Effector CD4-positive, alpha-beta T cell (primary cell): ENCODE measurements at places on chromosomes 3 and 15.

DNA sequence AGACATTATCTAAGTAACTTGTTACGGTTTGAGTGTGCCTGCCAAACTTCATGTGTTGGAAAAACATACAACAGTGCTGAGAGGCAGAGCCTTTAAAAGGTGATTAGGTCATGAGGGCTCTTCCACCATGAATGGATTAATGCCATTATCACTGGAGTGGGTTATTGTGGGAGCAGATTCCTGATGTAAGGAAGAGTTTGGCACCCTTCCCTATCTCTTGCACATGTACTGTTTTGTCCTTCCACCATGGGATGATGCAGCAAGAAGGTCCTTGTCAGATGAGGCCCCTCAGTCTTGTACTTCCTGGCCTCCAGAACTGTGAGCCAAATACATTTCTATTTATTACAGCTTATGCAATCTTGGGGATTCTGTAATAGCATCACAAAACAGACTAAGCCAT is 413.9 kb downstream of the EPHA3 start:
- DNase-seq = no peak

DNA sequence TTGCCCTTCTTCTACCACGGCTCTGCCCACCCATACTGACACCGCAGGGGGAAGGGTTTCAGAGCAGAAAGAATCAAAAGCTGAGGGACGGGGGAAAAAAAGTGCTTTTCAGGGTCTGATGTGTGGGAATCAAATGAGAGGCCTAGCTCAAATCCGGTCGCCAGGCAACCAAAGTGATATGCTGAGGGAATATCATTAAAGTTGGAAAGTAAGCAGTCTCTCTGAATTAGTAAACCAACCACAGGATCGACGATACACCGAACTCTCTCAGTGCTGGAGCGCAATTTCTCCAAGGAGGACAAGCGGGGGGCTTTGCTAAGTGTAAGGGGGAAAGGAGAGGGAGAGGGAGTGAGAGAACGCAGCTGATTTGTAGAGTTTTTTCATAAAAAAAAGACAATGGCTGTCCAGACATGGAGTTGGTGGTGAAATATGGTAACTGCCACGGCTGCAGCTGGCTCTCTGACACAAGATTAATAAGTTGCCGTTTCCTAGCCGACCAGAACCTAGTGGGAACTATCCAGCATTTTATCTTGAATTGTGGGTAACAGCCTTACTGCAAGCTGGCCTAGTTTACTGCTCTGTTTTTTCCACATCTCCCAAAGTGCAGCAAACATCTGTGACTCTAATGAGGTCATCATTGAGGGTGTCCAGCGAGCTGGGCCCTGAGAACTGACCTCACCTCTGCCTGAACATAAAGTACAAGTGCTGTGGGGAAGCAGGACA is 530.2 kb downstream of the SOX2 start:
- no peak for DNase-seq

GRCh38 chr15:71648095-71648494 is 162.3 kb upstream of the NR2E3 start:
- DNase-seq = no peak

GRCh38 chr3:66378256-66378655 is 122.6 kb downstream of the LRIG1 start:
- DNase-seq = peak; percentile 43

GRCh38 chr3:59480486-59480995 is 430.7 kb upstream of the CFAP20DC start:
- no peak for DNase-seq

- DNase-seq = no peak
Observed at GRCh38 chr15:89539027-89539426, 36.2 kb upstream of the TICRR start.

DNA sequence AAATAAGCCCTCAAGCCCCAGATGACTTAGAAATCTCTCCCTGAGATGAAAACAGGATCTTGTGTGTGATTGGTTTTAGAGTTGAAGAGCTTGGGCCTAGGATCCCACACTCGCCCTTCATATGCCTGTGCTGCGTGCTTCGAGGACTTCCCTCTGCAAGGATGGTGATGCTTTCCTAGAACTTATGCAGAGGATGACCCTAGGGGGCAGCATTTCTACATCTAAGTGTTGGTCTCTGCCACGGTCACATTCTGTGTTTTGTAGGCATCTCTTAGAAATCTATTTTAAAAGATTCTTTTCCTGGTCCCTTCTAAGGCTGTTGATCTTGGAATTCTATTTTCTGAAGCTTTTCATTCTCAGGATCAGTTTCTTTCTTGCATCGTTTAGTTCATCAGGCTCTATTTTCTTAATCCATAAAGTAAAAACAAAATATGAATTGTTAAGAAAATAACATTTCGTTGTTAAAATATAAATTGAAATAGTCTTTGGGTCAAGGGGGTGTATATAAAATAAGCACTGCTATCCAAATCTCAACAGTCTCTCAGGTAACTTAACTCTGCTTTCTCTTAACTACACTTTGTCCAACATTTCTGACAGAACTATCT is 45.7 kb downstream of the WDR76 start:
- DNase-seq = no peak

- DNase-seq = no peak
Observed at GRCh38 chr15:78071383-78071782, 6.1 kb downstream of the TBC1D2B start.

GRCh38 chr3:53826048-53826447 is 20.2 kb downstream of the CHDH start:
- DNase-seq = no peak

DNA sequence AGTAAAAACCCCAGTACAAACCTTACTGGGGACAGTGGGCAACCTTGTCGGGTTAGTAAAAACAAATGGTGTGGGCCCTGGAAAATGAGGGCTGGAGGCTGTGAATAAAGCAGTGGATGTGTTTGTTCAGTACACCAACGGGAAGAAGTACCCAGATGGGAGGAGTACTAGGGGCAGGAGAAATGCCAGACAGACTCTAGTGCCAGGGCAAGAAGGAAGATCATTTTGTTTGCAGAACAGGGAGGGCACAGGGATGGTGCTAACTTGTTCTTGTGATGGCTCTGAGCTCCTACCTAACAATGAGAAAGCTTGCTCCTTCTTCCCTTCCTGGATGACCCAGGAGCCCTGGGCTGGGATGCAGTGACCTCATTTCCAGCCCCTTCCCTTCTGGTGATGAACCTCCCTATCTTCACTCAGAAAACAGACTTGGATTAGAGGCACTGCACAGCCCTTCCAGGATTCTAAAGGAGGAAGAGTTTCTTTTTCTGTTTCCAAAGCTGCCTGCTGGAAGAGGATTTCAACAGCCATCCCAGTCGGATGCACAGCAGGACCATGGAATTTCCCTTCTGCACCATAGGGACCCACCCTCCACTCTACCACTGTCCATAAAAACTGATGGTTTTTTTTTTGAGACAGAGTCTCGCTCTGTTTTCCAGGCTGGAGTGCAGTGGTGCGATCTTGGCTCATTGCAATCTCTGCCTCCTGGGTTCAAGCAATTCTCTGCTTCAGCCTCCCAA is 6.1 kb downstream of the RASSF1 start:
- DNase-seq = no peak

- no peak for DNase-seq
Observed at GRCh38 chr3:58880182-58880581, 169.6 kb downstream of the CFAP20DC start.

GRCh38 chr3:168648321-168648720 is 552.6 kb upstream of the GOLIM4 start:
- DNase-seq = no peak
